Smooth muscle cell of the brain vasculature (primary cell): ENCODE measurements at places on chromosomes 13 and 19.
A peak's percentile ranks its signal among the peaks of the same experiment; 100 is the strongest.

DNA sequence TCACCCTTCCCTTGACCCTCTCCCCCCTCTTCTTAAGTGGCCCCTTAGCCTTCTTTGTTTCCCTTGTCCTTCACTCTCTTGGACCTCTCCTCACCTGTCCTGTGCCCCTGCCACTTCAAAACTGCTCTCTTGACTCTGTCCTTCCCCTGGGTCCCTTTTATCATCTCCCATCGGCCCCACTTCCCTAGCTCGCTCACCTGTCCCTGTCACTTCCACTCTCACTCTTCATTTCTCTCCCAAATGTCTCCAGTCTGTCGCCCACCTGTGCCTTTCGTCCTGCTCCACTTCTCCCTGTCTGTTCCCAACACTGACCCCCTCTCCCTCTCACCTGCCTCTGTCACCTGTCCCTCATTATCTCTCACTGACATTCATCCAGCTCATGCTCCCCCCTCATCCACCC is 699 bp downstream of the IFNL1 start:
- DNase-seq, result no peak

GRCh38 chr13:38376546-38376945 is 26.9 kb downstream of the UFM1 start:
- no peak for DNase-seq

- DNase-seq, result peak; percentile 70
Measured at GRCh38 chr19:17292301-17293074, 10.7 kb downstream of the ABHD8 start.

DNA sequence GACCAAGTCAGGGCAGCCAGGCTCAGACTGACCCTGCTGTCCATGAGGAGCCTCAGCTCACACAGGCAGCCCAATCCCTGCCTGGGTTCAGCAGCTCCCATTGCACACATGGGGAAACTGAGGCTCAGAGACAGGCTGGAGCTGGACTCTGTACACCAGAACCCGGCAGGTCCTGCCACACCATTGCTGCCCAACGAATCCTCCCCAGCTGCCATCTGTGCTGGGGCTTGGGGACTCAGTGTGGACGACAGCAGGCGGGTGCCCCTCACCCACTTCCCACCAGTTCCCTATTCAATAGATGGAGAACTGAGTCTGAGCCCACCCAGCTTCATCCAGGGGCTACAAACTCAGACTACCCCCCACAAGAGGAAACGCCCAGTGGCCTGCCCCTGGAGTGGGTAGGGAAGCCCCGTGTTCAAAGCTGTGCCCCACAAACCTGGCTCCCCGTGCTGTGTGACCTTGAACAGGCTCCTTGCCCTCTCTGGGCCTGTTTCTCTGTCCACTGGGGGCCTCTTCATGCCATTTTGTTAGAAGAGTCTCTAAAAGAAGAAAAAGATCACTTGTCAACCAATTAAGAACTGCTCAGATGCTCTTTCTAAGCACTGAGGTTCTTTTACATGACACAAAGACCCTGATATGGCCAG is 50.8 kb downstream of the AP1M1 start:
- no peak for DNase-seq

GRCh38 chr13:27403203-27403678 is 21.2 kb upstream of the GTF3A start:
- no peak for DNase-seq

- DNase-seq, result no peak
Measured at GRCh38 chr13:22757530-22758120, 423.2 kb upstream of the SGCG start.

DNA sequence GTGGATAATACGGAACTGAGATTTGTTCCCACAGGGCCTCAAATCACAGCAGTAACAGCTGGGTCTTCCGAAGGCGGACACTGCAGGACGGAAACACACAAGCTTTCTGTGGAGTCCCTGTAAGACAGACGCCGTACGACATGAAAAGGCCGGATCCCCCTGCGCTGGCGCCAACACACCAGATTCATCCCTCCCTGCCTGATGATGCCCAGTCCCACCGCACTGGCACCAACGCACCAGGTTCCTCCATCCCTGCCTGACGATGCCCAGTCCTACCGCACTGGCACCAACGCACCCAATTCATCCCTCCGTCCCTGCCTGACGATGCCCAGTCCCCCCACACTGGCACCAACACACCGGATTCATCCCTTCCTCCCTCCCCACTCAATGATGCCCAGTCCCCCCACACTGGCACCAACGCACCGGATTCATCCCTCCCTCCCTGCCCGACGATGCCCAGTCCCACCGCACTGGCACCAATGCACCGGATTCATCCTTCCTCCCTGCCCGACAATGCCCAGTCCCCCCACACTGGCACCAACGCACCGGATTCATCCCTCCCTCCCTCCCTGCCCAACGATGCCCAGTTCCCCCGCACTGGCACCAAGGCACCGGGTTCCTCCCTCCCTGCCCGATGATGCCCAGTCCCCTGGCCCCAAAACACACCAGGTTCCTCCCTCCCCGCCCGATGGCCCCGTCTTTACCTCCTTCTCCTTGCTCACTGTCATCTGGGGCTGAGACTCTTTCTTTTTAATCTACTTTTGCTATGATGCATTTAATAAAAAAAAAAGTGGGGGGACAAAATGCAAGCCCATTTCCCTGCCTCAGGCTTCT is 55.1 kb downstream of the RASA3 start:
- no peak for DNase-seq
